ENCODE measurements at places on chromosomes 1 and 21. TPM values are rescaled to one million over a fixed set of nuclear protein-coding genes. Genes with fewer than 3 reads are reported as not detected.
A peak's percentile ranks its signal among the peaks of the same experiment; 100 is the strongest.

Gene SLC26A9
- total RNA-seq, result not detected

Gene SLAMF7
- not detected for total RNA-seq

Gene PLEKHN1
- not detected for total RNA-seq

GRCh38 chr1:32498751-32499150 lies 33.9 kb downstream of the ZBTB8B start:
- H3K27me3 ChIP-seq, result no peaks in the 10 kb centered on the region
- H3K36me3 ChIP-seq, result no peaks in the 10 kb centered on the region
- H3K4me1 ChIP-seq, result no peaks in the 10 kb centered on the region
- H3K27ac ChIP-seq, result no peak overlapping the region
- no peak overlapping the region for H3K4me3 ChIP-seq

- H3K4me1 ChIP-seq, result no peaks in the 10 kb centered on the region
- DNase-seq, result no peak
- H3K27ac ChIP-seq, result no peak overlapping the region
Measured at GRCh38 chr1:218303176-218303879, 18.2 kb downstream of the RRP15 start.

Gene LRP8
- 15.3 TPM for total RNA-seq

Gene FCGR1A
- 1.5 TPM for total RNA-seq

- no peaks in the 10 kb centered on the region for H3K4me1 ChIP-seq
- H3K36me3 ChIP-seq, result no peaks in the 10 kb centered on the region
- H3K27me3 ChIP-seq, result no peaks in the 10 kb centered on the region
Measured at GRCh38 chr1:221371705-221372104, 370.2 kb downstream of the DUSP10 start.

GRCh38 chr1:226940029-226940805 lies at the start of gene COQ8A:
COQ8A (plus strand) TSS chr1:226940294; CDS start chr1:226961386, 21,092 bp downstream.
- no peaks in the 10 kb centered on the region for H3K27me3 ChIP-seq
- H3K4me3 ChIP-seq, result peak within 1 kb of the TSS; percentile 98
- no peaks in the 10 kb centered on the region for H3K36me3 ChIP-seq
- peak within 1 kb of the TSS; percentile 96 for H3K27ac ChIP-seq

Gene EVA1C
- total RNA-seq, result 43.3 TPM

DNA sequence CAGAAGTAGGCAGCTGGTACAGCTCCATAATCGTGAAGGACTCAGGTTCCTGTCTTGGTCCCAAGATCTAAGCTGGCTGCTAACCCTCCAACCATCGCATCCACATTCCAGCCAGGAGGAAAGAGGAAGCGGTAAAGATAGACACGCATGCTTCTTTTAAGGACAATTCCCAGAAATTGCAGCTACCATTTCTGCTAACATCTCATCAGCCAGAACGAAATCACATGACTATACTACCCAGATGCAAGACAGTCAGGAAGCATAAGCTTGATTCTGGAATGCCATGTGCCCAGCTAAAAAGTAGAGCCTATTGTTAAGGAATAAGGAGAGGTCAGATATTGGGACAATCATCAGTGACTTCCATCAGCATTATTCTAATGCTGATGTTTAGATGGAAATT lies 110.4 kb downstream of the EPHB2 start:
- H3K4me3 ChIP-seq, result no peak overlapping the region
- H3K27me3 ChIP-seq, result no peaks in the 10 kb centered on the region
- no peak for DNase-seq
- H3K36me3 ChIP-seq, result no peaks in the 10 kb centered on the region
- no peak overlapping the region for H3K27ac ChIP-seq
- H3K4me1 ChIP-seq, result no peaks in the 10 kb centered on the region

GRCh38 chr1:202167708-202168415 lies 7.5 kb upstream of the PTPN7 start:
- no peaks in the 10 kb centered on the region for H3K36me3 ChIP-seq
- H3K27me3 ChIP-seq, result no peaks in the 10 kb centered on the region
- H3K4me3 ChIP-seq, result no peak overlapping the region
- H3K4me1 ChIP-seq, result no peaks in the 10 kb centered on the region
- no peak overlapping the region for H3K27ac ChIP-seq

- no peaks in the 10 kb centered on the region for H3K4me1 ChIP-seq
- H3K4me3 ChIP-seq, result peak overlapping the region; percentile 72
- peak overlapping the region; percentile 74 for H3K27ac ChIP-seq
- DNase-seq, result peak; percentile 51
Measured at GRCh38 chr1:117606649-117607430, 992 bp downstream of the TENT5C start.

Gene RCSD1
- total RNA-seq, result 21.3 TPM

GRCh38 chr1:205444931-205445645 lies 10.8 kb downstream of the BLACAT1 start:
- H3K27ac ChIP-seq, result peak overlapping the region; percentile 33
- peak; percentile 51 for DNase-seq
- H3K4me1 ChIP-seq, result no peaks in the 10 kb centered on the region
- no peaks in the 10 kb centered on the region for H3K36me3 ChIP-seq

DNA sequence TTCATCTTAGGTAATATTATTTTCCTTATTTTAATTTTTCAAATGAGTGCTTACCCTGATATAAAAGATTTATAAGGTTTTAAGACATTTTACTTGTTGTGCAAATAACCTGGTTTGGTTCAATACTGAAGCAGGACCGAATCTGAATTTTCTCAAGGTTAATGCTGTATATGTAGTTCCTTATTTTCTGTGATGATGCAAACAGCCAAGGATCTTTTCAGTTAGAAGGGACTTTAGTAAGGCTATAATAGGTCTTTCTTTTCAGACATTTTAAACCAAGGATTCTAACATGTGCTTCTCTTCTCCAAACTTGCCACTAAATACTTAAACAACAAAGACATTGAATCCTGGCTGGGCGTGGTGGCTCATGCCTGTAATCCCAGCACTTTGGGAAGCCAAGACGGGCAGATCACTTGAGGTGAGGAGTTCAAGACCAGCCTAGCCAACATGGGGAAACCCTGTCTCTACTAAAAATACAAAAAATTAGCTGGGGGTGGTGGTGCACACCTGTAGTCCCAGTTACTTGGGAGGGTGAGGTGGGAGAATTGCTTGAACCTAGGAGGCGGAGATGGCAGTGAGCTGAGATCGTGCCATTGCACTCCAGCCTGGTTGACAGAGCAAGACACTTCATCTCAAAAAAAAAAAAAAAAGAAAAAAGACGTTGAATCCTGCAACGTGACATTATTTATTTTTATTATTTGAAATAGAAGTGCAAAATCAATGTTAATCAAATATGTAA lies 3.2 kb upstream of the ARPC5 start:
- H3K27me3 ChIP-seq, result no peaks in the 10 kb centered on the region
- H3K4me3 ChIP-seq, result no peak overlapping the region
- H3K36me3 ChIP-seq, result no peaks in the 10 kb centered on the region
- H3K27ac ChIP-seq, result no peak overlapping the region

Gene LCE1F
- not detected for total RNA-seq

DNA sequence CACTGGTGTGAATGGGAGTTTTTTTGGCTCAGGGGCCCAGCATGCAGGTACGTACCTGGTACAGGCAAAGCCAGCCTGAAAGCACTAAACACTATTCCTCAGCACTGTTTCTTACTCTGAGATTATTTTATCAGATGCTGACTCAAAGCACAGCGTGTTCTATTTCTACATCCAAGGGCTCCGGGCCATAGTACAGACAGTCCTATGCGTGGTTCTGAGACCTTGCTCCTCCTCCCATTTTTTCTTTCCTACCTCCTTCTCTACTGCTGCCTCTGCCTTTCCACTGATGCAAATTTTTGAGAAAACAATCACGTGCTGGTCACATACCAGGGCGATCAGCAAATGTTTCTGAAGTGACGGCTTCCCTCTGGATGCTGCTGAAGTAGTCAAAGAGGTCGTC lies 36.3 kb downstream of the PDPN start:
- peak; percentile 44 for DNase-seq
- peak overlapping the region; percentile 89 for H3K27ac ChIP-seq
- no peak overlapping the region for H3K4me3 ChIP-seq
- no peaks in the 10 kb centered on the region for H3K4me1 ChIP-seq

DNA sequence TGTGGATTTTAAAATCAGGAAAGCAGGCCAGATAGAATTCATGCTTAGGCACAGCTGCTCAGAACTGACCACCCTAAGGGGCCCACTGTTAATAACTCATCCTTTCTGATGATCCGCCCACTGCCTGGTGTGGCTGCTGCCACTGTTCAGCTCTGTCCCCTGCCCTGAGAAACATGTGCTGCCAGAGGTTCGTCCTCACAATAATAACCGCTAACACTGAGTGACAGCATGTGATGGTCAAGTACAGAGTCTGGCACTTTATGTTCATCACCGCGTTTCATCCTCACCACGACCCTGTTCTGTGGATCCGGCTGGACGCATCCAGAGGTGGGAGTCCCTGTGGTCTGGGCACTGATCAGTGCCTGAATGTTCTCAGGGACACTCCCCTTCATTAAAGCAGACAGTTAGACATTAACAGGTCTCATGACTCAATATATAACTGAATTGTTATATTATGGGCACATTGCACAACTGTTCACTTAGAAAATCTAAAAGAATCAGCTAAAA lies 108.6 kb downstream of the SIM2 start:
- H3K36me3 ChIP-seq, result no peaks in the 10 kb centered on the region
- no peaks in the 10 kb centered on the region for H3K27me3 ChIP-seq
- H3K4me3 ChIP-seq, result no peak overlapping the region
- no peaks in the 10 kb centered on the region for H3K4me1 ChIP-seq
- no peak overlapping the region for H3K27ac ChIP-seq
- DNase-seq, result no peak

Gene SV2A
- total RNA-seq, result 22.6 TPM

DNA sequence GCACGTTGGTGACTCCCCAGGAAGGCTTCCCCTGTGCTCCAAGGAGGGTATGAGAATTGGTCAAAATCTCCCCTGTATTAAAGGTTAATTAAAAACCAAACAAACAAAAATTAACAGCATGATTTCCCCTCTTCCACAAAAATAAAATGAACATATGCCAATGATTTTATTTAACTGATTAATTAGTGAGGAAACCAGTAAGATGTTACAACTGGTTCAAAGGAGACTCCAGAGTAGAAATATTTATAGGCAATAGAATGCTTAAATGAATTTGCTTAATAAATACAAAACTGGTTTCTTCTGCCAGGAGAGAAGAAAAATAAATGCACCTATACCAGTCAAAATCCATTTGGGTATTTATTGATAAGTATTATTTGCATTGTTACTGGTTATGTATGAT lies 249.5 kb upstream of the DEPDC1 start:
- H3K4me3 ChIP-seq, result no peak overlapping the region
- H3K27ac ChIP-seq, result no peak overlapping the region
- H3K4me1 ChIP-seq, result peaks cover 4% of the 10 kb centered on the region
- H3K27me3 ChIP-seq, result no peaks in the 10 kb centered on the region
- DNase-seq, result no peak

GRCh38 chr21:46189959-46190490 lies 5.8 kb upstream of the SPATC1L start:
- DNase-seq, result no peak
- no peak overlapping the region for H3K4me3 ChIP-seq
- H3K27ac ChIP-seq, result peak overlapping the region; percentile 78
- H3K4me1 ChIP-seq, result no peaks in the 10 kb centered on the region
- H3K27me3 ChIP-seq, result no peaks in the 10 kb centered on the region

DNA sequence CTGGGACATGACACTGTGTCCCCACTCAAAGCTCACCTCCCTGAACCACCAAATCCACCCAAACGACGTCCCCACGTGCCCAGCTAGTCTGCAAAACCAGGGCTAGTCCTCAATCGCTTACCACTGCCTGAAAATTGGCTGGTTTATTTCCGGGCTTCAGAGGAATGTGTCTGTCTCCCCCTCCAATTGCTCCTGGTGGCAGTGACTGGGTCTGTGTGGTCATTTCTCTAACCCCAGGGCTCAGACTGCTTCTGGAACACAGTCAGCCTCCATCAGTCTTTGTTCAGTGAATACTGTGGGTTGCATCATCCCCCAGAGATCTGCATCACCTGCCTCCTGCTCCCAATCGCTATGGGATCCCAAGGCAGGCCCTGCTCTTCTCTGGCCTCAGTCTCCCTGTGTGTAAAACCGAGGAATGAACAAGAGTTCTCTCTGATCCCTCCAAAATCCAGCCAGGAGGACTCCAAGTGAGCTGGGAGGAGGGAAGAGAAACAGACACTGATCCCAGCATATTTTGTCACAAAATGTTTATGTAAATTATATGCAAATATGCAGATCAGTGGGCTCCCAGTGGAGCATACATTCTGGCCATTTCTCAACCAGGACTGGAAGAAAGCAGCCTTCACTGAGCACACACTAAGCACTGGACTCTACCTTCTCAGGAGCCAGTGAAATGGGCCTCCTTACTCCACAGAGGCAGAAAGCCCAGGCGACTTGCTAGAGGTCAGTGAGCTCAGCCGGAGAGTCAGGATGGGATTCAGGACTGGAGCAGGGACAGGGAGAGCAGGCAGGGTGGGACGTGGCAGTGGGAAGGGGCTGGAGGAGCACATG lies 20.9 kb downstream of the SDC3 start:
- peaks cover 4% of the 10 kb centered on the region for H3K4me1 ChIP-seq
- H3K36me3 ChIP-seq, result no peaks in the 10 kb centered on the region
- no peak overlapping the region for H3K4me3 ChIP-seq

Measured in uterus (tissue), 4 donors.